ENCODE measurements at places on chromosomes 5 and 9.
A peak's percentile ranks its signal among the peaks of the same experiment; 100 is the strongest.

DNA sequence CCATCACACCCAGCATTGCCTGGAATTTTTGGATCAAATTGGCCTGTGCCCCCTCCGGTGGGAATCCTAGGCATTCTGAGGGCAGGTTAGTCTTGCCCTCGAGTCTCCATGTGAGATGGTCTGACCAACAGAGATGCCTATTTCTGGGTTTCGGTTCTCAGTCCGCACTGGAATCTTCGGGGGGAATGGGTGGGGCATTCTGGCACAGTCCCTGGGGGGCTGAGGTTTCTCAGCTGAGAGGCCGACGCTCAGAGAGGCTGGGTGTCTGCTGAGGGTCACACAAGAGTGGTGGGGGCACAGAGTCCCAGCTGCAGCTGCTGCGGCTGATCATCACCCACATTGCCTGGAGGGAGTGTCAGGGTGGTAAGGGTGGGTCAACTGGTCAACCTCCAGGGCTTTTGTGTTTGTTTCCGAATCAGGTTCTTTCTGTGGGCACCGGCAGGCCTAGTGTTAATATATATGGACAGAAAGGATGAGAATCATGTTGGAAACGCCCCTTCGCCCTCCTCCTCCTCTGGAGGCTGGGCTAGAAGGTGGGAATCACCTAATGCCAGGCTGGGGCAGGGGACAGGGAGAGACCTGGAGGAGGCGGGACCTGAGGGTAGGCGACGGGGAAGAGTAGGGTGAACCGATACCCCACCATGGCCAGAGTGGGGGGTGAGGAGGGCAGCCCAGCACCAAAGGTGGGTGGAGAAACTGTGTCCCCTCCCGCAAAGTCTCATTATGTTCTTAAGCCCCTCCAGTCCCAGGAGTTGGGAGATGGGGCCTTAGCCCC, 149.5 kb upstream of the PHYKPL start:
- no peak for DNase-seq

GRCh38 chr9:133339641-133340040, 3.7 kb upstream of the SURF6 start:
- DNase-seq, result no peak

DNA sequence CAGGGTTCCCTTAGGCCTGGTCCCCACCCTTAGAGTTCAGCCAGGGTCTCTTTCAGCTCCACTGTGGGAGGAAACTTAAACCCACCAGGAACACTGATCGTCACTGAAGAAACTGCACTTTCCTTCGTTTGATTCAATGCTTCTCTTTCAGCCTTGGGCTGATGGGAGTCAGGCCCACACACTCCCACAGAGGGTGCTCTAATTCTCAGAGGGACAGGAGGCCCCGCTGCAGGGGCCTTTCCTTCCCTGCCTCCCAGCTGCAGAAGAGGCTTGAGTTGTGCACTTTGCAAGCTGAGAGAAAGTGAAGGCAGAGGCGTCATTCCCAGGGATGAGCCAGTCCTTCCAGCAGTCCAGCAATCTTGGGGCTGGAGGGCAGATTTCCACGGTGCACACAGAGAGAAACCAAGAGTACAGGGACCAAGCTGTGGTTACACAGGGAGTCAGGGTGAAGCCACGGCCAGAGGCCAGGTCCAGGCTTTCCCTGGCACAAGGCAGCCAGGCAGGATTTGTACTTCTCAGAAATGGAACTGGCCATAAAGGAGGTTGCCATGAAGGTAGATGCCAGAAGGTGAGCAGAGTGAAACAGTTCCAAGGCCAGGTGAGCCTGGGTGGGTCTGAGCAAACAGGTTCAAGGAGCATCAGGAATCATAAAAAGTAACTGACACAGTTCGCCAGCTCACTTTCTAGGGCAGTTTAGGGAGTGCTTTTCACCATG, 10.4 kb upstream of the GLIPR2 start:
- DNase-seq, result no peak

- peak; percentile 45 for DNase-seq
Observed at GRCh38 chr5:175282611-175283225, 161.3 kb downstream of the DRD1 start.

DNA sequence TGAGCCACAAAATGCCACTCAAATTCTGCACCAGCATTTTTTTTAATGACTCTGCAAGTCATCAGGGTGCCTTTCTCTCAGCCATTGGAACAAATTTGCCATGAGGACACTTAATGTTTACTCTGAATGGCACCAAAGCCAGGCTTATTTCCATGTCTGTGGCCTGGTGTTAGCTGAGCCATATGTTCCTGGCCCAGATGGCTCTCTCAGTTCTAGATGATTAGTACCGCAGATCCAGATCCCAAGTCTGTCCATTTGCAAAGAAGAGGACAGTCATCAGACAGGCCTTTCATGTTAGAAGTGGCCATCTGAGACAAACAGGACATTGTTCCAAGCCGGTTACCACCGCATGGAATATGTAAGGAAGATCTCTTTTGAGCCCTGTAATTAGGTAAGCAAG, 70.3 kb downstream of the INSYN2B start:
- DNase-seq, result no peak

GRCh38 chr5:132839426-132840301, 9.2 kb upstream of the SHROOM1 start:
- DNase-seq, result no peak

DNA sequence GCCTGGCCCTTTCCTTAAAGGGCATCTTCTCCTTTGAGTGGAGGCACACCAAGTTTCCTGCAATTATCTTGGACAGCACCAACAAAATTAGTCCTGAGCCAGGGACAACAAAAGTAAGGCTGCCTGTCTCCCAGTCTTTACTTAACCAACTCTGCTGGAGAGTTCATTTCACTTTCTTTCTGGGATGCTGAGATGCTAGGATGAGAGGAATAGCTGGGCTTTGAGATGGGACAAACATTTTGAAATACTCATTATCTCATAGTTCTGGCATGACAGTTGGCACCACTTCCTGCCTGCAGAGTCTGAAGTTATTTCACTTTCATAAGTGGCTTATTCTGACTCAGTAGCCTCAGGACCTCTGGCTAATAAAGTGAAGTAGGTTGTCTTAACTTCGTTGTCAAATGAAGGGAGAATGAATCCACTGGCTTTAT, 157.0 kb downstream of the C9orf152 start:
- no peak for DNase-seq

GRCh38 chr9:354453-354852, 139.8 kb downstream of the DOCK8 start:
- DNase-seq, result no peak

GRCh38 chr5:96997265-96997859, 61.5 kb downstream of the LNPEP start:
- DNase-seq, result no peak

DNA sequence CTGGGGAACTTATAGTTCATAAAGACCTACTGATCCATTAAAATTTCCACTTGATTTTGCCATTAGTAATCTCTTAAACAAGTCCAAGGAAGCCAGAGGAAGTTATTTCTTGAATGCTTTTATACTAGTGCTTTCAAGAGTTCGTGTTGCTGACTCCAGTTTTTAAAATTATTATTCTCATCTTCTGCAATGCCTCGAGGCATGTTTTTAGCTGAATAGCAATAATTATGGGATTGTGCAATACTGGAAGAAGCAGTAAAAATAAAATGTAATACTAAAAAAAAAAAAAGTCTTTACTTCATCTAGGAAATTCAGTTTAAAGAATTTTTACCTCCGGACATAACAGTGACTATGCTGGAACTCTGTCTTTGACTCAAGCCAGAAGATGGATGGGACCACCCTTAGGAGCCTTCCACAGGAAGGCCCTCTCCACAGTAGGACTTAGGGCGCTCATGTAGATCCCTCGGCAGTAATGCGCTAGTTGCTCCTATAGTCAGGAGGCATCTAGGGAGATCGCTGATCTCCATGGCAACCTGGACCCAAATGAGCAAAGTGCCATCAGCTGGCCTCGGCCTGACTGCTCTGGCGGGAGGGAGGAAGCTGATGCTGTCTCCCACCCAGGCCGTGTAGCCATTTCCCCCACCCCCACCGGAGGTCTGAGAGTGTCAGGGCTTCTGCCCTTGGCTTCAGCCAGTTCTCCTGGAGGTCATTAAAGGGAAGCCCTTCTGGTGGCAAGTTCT, 56.7 kb downstream of the DAPK1 start:
- DNase-seq, result no peak

- no peak for DNase-seq
Observed at GRCh38 chr9:78031444-78031892, at the start of gene GNAQ. Gene GNAQ (minus strand): TSS chr9:78031811. CDS start chr9:78031235, 576 bp downstream.

GRCh38 chr5:138661291-138661960, 86.2 kb upstream of the HSPA9 start:
- DNase-seq, result no peak

GRCh38 chr5:178368274-178368673, 135.7 kb upstream of the PHYKPL start:
- DNase-seq, result no peak

- peak; percentile 35 for DNase-seq
Observed at GRCh38 chr5:177357459-177358351, at the start of gene RGS14. Gene RGS14 (plus strand): TSS chr5:177357924. CDS start chr5:177358025, 101 bp downstream.

Data from NCI-H748 treated with DMSO at 0.1 percent for 48 hours (cell line).